Thoracic aorta (tissue), 2 donors: ENCODE measurements at places on chromosomes 11 and 22. TPM values are rescaled to one million over a fixed set of nuclear protein-coding genes. Genes with fewer than 3 reads are reported as not detected.
A peak's percentile ranks its signal among the peaks of the same experiment; 100 is the strongest.

The GLB1L3 gene
- not detected for total RNA-seq

DNA sequence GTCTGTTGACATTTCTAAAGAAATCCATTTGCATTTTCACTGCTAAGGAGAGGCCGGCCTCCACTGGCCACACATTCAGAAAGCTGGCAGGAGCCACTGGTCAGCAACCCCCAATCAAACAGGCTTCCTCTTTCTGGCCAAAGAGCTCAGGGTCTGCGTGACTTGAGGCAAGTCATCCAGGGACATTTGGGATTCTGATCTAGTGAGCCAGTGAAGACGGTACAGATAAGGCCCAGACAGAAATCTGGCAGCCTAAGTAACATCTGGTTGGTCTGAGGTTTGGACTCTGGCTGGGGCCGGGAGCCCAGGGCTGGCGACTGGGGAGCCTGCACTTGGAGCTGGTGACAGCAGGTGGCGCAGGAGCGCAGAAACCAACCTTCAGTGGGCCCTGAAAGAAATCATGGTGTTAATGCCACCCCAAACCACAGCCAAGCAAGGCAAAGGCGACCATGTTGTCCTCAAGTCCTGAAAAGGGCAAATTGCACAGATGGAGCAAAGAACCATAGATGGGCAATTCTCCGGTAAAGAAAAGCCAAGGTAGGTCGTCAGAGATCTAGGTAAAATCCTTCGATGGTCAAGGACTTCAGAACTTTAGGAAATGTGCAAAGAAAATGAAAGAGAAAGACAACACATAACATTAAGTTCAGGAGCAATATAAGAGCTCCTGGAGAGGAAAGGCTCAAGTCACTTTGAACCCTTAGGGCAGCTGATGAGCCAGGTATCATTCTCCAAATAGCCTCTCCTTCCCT, 99.4 kb upstream of the BLID start:
- peak; percentile 36 for DNase-seq
- H3K27me3 ChIP-seq = no peaks in the 10 kb centered on the region
- H3K4me1 ChIP-seq = peaks cover 86% of the 10 kb centered on the region
- no peaks in the 10 kb centered on the region for H3K36me3 ChIP-seq
- H3K27ac ChIP-seq = peak overlapping the region; percentile 82

- DNase-seq = no peak
- H3K4me1 ChIP-seq = no peaks in the 10 kb centered on the region
- H3K27ac ChIP-seq = no peak overlapping the region
- H3K4me3 ChIP-seq = no peak overlapping the region
- H3K27me3 ChIP-seq = no peaks in the 10 kb centered on the region
These were observed 11.2 kb downstream of the MCM5 start for GRCh38 chr22:35411102-35411501.

- peak overlapping the region; percentile 82 for H3K27ac ChIP-seq
- H3K36me3 ChIP-seq = no peaks in the 10 kb centered on the region
These were observed 32.3 kb downstream of the PISD start for GRCh38 chr22:31629741-31630184.

DNA sequence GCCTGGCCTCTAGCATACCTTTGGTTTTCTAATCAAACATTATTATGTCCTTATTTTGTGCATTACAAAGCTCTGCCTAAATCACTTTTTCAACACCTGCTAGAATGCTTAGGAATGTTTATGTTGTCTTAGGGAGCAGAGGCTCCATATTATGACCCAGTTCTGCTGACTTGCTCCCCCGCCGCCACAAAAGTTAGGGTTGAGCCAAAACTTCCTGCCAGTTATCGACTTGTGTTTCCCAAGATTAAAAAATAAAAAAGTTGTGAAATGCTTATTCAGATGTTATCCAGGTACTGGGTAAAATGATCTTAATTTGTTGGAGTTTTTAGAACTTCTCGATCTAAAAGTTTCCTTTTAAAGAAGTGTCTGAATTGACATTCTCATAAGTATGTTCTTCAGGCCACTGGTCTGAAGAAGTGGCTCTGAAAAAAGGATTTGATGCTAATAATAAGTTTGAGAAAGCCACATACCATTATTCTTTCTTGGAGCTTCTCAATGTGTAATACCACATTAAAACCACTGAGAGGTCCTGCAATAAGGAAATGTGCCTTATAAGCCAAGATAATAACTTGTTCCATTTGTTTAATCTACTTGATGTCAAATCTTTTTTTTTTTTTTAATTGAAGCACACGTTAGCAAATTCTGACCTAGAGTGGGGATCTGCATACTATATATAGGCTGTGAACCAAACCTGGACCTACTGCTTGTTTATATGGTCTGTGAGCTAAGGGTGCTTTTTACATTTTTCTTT, 2.2 kb downstream of the RNF185 start:
- H3K4me3 ChIP-seq = peak overlapping the region; percentile 75
- no peaks in the 10 kb centered on the region for H3K36me3 ChIP-seq
- peaks cover 28% of the 10 kb centered on the region for H3K4me1 ChIP-seq
- no peaks in the 10 kb centered on the region for H3K27me3 ChIP-seq

DNA sequence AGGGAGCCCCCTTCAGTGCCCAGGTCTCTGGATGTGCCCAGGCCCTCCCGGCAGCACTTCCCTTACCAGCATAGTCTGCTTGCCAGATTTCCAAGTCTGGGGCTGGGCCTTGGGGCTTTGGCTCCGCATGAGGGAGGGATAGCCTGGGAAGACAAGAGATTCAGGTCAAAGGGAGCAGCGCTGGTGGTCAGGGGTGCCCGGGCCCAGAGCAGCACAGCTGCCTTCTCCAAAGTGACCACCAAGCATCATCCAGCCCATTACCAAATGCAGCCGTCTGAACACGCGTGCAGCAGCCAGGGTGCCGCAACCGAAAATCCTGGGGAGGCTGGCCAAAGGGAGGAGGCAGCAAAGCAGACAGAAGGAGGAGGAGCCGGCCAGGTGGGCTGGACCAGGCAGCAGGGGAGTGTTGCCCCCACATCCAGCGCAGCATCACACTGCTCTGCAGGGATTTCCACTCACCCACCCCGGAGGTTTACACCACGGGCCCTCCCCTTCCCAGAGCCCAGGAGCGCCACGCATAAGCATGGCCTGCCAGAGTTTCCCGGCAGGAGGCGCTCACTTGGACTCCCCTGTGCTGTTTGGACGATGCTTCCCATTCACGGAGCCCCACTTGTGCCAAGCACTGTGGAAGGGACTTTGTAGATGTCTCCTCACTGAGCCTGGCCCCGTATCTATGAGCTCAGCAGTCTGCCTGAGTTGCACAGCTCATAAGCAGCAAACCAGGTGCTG, 22.5 kb downstream of the TRIM29 start:
- no peak for DNase-seq
- no peaks in the 10 kb centered on the region for H3K36me3 ChIP-seq
- H3K27me3 ChIP-seq = no peaks in the 10 kb centered on the region

- H3K4me3 ChIP-seq = no peak overlapping the region
- H3K27ac ChIP-seq = no peak overlapping the region
- H3K27me3 ChIP-seq = no peaks in the 10 kb centered on the region
- DNase-seq = no peak
- H3K4me1 ChIP-seq = no peaks in the 10 kb centered on the region
- H3K36me3 ChIP-seq = no peaks in the 10 kb centered on the region
These were observed 337.9 kb downstream of the SHANK2 start for GRCh38 chr11:70914496-70914895.

GRCh38 chr11:1404461-1405185, 14.9 kb downstream of the BRSK2 start:
- DNase-seq = no peak
- H3K27ac ChIP-seq = no peak overlapping the region
- H3K27me3 ChIP-seq = no peaks in the 10 kb centered on the region
